NCI-H187 treated with DMSO at 0.1 percent for 48 hours (cell line): ENCODE measurements at places on chromosomes 6 and 20.

DNA sequence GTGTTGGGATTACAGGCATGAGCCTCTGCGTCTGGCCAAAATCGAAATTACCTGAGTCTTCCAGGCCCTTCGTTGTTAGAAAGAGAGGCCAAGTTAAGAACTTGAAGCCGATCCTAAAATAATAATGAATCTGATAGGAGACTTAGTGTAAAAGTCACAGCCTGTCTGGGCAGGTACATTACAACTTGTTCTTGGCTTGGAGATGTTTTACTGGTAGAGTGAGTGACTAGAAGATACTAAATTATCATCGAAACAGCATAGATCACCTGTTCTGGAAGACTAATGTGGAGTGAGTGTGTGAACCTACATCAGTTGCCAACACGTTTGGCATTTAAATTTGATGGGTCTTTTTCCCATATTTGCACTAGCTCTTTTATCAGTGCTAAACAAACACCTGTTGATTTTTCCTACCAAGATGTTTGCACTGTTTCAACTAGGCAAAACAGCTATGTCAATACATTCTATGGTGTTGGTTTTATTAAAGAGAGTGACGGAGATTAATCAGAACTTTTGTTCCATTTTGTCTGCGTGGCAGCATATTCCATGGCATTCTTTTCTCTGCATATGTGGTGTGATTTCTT is 4.6 kb upstream of the TMEM217 start:
- DNase-seq, result no peak

DNA sequence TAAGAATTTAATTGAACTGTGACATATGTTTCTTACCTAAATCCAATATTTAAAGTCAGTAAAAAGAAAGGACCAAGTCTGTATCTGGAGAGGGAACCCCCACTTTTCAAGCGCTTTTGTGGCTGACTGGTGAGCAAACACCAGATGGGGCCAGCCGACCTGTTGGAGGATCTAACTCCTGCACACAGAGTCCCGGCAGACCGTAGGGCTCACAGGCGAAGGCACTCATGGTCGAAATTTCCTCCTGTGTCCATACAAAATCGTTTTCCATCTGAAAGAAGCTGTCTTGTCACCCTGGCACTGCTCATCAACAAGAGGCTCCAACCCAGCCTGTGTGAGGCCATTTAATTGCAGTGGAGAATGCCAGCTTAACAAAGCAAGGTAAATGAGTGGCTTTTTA is 94.0 kb downstream of the SCML4 start:
- DNase-seq, result no peak

GRCh38 chr20:52783769-52784168 is 188.4 kb upstream of the TSHZ2 start:
- DNase-seq, result no peak

- DNase-seq, result no peak
These were observed 5.4 kb upstream of the MAPK13 start for GRCh38 chr6:36124881-36125280.

- no peak for DNase-seq
These were observed 137.6 kb downstream of the PLCB4 start for GRCh38 chr20:9206486-9206885.

- no peak for DNase-seq
These were observed 16.7 kb downstream of the PCMT1 start for GRCh38 chr6:149766156-149766769.

- no peak for DNase-seq
These were observed 30.7 kb upstream of the COL10A1 start for GRCh38 chr6:116156405-116157326.

DNA sequence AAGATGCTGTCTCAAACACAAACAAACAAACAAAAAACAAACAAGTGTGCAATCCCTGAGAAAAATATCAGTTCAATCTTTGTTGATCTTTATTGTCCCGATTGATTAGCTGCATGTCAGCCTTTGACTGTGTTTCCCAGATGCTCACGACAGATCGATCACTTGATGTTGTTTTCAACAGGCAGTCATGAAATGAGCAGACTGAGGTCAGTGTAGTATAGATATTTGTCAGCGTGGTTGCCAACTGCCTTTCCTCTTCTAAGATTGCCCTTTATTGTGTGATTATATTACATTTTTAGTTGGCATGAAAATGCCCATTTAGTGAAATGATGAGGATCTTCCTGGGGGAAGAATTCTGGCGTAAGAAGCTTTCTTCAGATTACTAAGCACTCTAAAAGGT is 25.6 kb downstream of the UTRN start:
- no peak for DNase-seq

DNA sequence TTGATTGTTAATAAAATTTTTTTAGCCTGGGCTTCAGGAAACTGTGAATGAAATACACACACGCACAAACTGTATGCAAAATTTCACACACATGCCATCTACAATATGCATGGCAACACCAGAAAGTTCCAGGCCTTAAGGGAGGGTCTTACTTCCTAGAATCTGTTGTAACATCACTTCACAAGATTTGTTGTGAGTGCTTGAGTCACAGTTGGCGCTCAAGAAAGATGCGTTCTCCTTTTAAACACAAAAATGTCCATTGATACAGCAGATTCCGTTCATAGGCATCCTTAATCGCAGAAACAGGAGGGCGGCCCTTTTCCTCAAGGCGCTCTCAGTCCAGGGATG is 485 bp upstream of the RTF2 start:
- no peak for DNase-seq
